ENCODE measurements at places on chromosomes 1 and 21.
A peak's percentile ranks its signal among the peaks of the same experiment; 100 is the strongest.

- no peak for DNase-seq
These were observed 272.5 kb upstream of the LRRC7 start for GRCh38 chr1:69295265-69295664.

DNA sequence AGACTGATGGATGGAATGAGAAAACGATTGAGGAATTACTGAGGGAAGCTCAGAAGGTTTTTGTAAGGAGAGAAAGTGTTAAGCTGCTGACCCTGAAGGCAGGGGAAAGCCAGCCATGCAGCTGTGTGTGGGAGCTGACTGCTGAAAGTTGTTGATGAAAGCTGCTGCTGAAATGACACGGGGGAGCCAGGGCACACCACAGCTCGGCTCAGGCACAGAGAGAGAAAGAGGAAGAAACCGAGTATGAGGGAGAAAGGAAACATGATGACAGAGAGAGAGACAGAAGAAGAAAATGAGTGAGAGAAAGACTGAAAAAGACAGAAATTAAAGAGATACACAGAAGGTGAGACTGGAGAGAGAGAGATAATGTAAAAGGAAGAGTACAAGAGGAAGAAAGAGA, 115.5 kb downstream of the LRRC53 start:
- no peak for DNase-seq

DNA sequence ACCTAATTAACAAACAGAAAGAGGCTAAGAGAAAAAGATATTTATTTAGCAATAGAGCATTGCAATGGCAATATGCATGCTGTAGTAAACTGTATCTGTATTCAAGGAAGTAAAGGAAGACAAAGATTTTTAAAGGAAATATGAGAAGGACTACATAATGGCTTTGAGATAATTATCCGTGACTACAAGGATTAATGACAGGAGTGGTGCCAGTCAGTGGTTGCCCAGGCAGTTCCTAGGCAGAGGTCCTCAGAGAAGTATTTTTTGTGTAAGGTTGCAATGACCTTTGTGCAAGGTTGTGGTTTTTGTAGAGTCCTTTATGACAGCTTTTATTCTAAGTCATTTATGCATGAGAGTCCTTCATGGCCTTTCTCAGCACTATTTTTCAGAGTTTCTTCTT, 711.1 kb upstream of the CHRM3 start:
- DNase-seq: no peak

GRCh38 chr1:194598098-194598497, 1411.7 kb upstream of the B3GALT2 start:
- DNase-seq: no peak

- peak; percentile 19 for DNase-seq
These were observed 80.3 kb downstream of the TTC3 start for GRCh38 chr21:37153196-37153934.

GRCh38 chr1:204418174-204419063, 6.8 kb upstream of the PPP1R15B start:
- no peak for DNase-seq

DNA sequence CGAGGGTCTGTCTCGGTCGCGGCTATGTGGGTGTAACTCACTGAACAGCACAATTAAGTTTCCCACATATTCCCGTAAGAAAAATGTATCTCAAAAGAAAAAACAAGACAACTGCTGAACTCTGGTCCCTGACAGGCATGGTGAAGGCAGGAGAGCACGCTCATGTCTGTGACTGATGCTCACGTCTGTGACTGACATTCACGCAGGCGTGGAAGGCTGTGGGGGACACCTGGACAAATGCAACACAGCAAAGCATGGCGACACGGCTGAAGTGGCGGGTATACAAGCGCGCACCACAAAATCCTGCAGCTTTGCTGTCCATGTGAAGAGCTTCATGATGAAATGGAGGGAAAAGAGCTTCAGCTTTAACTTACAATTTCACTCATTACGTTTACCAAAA, 6.0 kb downstream of the PTTG1IP start:
- no peak for DNase-seq

GRCh38 chr1:42348498-42348897, 13.5 kb upstream of the FOXJ3 start:
- DNase-seq: no peak

DNA sequence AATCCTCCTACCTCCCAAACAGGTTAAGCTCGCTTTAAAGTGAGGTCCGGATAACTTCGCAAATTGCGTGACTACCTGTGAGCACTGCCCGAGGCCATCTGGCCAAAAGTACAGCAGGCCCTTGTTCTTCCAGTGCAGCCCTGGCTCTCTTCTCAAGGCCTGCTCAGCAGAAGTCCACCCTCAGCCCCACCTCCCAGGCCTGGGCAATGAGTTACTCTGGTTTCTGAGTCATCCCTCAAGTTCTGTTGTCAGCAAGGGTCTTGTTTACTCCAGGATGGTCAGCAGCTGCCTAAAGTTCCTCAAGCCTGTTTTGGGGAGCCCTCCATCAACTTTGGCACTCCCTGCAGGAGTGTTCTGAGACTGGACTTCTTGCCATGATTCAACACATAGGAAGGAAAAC, 101.7 kb downstream of the BCAR3 start:
- peak; percentile 79 for DNase-seq

DNA sequence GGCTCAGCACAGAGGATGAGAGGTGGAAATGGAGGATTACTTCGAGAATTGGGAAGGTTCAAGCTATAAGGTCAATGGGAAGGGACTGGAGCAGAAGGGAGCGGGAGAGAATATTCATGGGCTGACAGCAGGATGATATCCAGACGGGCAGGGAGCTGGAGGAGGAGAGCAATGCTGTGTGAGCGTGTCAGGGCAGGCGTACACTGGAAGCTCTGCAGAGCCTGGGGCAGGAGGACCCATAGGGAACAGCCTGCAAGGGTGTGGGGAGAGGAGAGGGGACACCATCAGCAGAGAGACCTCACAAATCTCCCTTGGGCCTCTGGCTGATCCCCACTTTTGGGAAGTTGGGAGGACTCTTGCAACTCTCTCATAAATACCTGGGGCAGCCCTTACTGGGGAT, 13.7 kb downstream of the CSF1 start:
- DNase-seq: no peak

DNA sequence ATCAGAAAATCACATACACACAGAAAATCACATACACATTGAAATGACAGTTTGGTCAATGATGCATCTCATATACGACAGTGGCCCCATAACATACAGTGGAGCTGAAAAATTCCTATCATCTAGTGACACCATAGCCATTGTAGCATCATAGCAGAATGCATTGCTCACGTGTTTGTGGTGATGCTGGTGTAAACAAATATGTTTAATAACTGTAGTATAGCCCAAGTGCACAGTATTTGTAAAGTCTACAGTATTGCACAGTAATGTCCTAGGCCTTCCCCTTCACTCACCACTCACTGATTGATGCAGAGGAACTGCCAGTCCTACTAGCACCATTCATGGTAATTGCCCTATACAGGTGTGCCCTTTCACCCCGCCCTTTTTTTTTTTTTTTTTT, 30.1 kb upstream of the RUNX1 start:
- no peak for DNase-seq

GRCh38 chr1:155066777-155067176, 3.2 kb downstream of the EFNA4 start:
- DNase-seq: no peak

DNA sequence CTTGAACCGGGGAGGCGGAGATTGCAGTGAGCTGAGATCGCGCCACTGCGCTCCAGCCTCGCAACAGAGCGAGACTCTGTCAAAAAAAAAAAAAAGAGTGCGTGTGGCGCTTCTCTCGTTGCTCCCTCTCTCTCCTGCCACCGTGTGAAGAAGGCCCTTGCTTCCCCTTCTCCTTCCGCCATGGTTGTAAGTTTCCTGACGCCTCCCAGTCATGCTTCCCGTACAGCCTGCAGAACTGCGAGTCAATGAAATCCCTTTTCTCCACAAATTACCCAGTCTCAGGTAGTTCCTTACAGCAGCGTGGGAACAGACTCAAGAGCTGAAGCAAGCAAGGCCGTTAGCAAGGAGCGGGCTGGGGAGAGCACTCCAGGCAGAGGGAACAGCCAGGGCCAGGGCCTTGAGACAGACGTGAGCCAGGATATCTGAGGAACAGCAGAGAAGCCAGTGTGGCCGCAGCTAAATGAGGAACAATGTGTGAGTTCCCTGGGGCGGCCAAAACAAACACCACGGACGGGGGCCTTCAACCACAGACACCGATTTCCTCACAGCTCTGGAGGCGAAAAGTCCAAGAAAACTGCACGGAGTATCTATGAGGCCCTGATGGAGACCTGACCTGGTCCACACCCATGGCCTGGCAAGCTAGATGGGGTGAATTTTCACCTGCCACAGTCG, 54.2 kb upstream of the ETS2 start:
- no peak for DNase-seq

- peak; percentile 42 for DNase-seq
These were observed 1.4 kb downstream of the NUCKS1 start for GRCh38 chr1:205748403-205749233.

GRCh38 chr1:20528221-20528620, 20.3 kb upstream of the MUL1 start:
- DNase-seq: no peak

GRCh38 chr1:170978371-170978910, 43.1 kb downstream of the MROH9 start:
- no peak for DNase-seq

DNA sequence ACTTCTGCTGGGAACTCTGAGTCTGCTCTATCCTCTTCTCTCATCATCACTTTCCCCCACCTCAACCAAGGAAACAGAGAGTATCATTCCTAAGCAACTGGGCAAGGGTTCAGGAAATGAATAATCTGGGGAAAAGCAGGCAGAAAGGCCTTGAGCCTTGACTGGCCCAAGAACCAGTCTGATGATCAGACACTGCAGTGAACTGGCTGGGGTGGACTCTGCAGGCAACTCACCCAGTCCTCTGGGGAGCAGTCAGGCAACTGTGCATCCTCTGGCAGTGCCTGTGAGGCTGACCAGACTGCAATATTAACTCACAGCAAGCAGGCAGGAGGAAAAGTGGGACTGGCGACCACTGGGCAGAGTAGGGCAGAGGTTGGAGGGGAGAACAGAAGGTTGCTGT, 991 bp downstream of the ANKRD35 start:
- DNase-seq: peak; percentile 73

DNA sequence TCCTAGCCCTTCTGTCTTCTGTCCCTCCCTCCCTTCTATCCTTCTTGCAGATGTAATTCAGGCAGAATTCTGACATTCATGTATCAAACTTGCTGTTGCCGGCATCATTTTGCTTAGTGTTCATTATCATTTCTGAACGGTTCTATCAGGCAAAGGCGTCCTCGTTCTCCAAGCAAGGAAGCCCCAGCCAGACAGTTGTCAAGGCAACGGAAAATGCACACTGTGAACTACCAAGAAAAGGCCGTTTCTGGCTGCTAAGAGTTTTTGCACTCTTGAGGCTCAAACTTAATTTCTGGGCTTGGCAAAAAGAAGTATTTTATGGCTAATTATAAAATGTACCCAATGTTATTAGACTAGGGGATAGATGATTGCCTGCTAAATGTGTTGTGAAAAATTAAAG, 164.7 kb upstream of the KCNJ15 start:
- no peak for DNase-seq

GRCh38 chr1:9149151-9149550, 20.2 kb upstream of the GPR157 start:
- DNase-seq: no peak

DNA sequence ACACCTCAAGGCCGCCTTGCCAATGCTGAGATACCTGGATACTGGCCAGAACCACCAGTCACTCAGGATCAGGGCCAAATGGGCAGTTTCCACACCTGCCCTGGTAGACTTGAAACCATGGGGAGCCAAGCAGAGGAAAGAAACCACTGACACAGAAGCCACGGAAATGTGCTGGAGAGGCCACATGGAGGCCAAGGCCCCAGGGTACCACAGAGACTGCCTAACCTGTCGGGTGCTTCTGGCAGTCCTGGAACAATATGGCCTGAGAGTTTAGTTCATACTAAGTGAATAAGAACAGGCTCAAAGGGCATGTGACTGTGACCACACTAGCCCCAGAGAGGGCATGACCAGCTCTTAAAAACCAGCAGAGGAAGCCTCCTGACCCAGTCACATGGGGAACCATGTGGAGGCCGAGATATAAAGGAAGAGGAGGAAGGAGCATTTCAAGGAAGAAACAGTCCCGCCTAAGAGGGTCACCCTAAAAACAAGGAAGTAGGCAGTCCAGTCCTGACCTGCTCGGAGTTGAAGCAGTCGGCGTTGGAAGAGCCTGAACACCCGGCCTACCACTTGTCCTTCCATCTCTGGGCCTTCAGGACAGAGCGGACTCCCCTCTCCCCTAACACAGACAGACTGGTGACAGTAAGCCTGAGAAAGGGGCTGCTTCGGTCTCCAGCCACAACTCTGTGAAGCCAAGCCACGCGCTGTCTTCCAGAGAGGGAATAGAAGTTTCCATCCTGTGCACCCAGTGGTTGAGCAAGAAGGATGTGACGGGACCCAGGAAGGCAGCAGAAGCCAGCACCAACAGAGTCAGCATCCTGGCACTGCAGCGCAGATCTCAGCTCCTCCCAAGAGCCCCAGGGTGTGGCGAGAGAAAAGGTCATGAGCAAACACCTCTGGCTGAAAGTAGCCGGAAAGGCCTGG, at the start of gene DENND2D:
DENND2D (minus strand) TSS at position 766 of the 921 bp plus-strand sequence; CDS start at position 579, 187 bp downstream.
- no peak for DNase-seq

DNA sequence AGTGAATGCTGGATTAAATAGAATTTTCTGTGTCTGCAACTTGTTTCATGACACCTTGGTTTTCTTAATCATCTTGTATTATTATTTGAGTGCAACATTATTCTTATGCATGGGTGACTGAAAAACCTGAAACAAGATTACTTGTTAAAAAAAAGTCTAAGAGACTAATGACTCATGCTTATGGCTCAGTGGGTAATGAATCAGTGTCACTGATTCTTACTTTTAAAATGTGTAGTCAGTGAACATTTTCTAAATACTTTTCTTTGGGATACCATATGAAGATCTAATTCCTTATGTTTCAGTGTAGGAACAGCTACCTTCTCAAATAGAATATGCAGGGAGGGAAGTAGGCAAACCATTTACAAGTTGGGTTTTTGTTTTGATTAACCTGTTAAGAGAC, 65.5 kb downstream of the PRKAA2 start:
- DNase-seq: peak; percentile 46

- DNase-seq: no peak
These were observed 152.5 kb downstream of the DISC1 start for GRCh38 chr1:231779081-231779480.

DNA sequence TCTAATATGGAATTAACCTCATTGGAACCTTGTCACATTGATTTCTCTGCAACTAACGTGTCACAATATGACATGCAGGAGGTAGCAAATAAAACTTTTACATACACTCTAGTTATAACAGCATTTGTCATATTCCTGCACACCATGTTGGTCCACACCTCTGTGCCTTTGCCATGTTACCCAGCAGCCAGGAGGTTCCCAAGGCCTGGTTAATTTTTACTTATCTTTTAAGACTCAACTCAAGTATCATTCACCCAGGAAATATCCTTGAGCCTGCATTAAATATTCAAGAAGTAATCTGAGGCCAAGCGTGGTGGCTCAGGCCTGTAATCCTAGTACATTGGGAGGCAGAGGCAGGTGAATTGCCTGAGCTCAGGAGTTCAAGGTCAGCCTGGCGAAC, 447.2 kb upstream of the NR5A2 start:
- DNase-seq: no peak

- DNase-seq: no peak
These were observed 20.9 kb upstream of the CCSAP start for GRCh38 chr1:229363723-229364122.
